Activated CD4-positive, alpha-beta memory T cell treated with anti-CD3 and anti-CD28 coated beads for 36 hours (primary cell): ENCODE measurements at places on chromosomes 12 and 14. TPM values are rescaled to one million over a fixed set of nuclear protein-coding genes. Genes with fewer than 3 reads are reported as not detected.
A peak's percentile ranks its signal among the peaks of the same experiment; 100 is the strongest.

CLEC2B gene
- total RNA-seq = 12.6 TPM

DNA sequence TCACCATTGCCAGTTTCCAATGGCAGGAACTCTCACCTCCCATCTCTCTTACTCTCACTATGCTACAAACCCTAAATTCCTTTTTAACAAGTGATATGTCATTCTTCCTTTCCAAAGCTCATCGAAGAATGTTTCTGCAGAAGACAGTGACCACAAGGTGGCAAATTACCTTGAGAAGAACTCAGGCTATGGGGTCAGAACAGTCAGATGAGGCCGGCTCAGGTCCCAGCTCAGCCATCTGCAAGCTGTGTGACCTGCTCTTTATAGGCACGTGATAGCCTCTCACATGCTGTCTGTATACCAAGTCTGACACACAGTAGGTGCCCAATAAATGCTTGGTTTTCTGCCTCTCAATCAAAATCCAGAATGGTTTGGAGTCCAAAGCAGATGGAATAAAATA is 80.7 kb downstream of the FOXN3 start:
- no peak overlapping the region for H3K27ac ChIP-seq
- H3K36me3 ChIP-seq = peaks cover 6% of the 10 kb centered on the region
- no peak overlapping the region for H3K4me3 ChIP-seq
- H3K4me1 ChIP-seq = peaks cover 32% of the 10 kb centered on the region
- no peak for DNase-seq

- no peaks in the 10 kb centered on the region for H3K27me3 ChIP-seq
- H3K27ac ChIP-seq = peak overlapping the region; percentile 74
- no peak overlapping the region for H3K4me3 ChIP-seq
- H3K36me3 ChIP-seq = peaks cover 1% of the 10 kb centered on the region
- DNase-seq = no peak
These were observed 40.5 kb downstream of the MED13L start for GRCh38 chr12:116236976-116237375.

BTBD7 gene
- total RNA-seq = 7.7 TPM

- H3K4me1 ChIP-seq = no peaks in the 10 kb centered on the region
- peaks cover 6% of the 10 kb centered on the region for H3K27me3 ChIP-seq
- H3K27ac ChIP-seq = no peak overlapping the region
- DNase-seq = no peak
These were observed 51.7 kb upstream of the DDX11 start for GRCh38 chr12:31021809-31022494.
